ENCODE measurements at places on chromosomes 1 and 21.

DNA sequence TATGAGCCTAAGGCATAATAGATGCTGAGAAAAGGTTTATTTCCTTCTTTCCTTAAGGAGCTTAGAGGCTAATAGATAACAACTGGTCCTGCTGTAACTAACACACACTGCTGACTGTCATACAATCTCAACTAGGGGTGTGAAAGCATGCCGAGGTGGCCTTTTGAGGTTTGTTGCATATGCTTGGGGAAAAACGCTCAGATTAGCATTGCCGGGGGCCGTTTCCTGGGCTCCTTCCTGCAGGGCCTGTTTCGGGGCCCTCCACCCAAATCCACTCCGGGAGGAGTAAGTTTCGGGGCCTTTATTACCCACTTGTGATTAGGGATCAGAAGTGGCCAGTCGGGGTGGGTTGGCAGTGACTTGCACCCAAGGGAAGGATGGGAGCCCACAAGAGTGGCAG is 27.2 kb upstream of the RCSD1 start:
- DNase-seq = no peak

DNA sequence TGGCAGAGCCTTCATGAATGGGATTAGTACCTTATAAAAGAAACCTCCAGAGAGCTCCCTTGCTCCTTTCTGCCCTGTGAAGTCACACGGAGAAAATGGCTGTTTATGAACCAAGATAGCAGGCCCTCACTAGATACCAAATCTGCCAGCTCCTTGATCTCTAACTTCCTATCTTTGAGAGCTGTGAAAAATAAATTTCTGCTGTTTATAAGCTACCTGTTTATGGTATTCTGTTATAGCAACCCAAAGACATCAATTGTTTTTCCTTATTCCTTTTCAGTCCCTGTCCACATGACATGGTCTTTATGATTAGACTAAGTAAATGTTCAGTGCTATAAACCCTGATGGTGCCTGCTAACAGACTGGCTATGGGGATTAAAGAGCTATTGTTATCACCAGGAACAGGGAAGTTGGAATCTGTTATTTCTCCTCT is 9.7 kb upstream of the STIL start:
- no peak for DNase-seq

GRCh38 chr1:160978510-160978927 is 23.9 kb upstream of the ITLN2 start:
- DNase-seq = no peak

DNA sequence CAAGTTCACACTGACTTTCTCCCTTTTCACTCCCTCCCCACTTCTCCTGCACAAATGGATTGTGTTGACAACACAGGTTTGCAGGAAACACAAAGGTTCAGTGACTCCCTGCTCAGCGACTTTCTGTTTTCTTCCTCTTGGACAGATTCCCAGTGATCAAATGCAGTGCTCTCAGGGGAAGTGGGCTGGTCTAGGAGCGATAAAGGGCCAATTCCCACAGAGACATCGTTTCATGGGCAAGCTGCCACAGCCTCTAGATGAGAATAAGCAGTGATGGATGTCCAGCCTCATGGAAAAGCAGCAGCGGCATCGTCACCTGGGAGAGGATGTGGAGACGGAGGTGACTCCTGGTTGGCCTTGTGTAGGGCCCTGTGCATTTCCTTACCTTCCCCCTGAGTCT is 30.6 kb downstream of the FYB2 start:
- DNase-seq = no peak

DNA sequence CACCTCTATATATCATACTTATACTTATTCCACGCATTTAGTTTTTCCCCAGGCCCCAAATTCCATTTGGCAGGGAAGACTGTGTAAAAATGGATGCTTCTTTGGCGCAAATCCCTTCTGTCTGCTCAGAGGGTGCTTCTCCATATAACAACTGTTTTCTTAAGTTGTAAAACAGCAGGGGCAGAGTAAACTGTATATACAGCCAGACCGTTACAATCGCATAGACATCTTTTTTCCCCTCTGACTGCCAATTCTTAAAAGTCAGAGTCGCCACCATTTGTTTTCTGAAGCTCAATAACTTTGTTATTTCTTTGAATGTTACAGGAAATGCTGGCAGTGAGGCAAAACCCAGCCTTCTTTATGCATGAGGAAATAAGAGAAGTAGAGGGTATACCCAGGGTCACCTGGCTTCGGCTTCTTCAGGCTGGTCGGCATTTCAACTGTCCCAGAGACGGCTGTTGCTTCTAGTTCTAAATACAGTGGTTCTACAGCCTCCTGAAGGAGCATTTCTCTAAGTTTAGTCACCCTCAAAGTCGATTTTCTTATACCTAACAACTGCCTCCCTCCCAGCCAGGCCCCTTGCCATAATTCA is 188.4 kb downstream of the CLIC6 start:
- DNase-seq = no peak

DNA sequence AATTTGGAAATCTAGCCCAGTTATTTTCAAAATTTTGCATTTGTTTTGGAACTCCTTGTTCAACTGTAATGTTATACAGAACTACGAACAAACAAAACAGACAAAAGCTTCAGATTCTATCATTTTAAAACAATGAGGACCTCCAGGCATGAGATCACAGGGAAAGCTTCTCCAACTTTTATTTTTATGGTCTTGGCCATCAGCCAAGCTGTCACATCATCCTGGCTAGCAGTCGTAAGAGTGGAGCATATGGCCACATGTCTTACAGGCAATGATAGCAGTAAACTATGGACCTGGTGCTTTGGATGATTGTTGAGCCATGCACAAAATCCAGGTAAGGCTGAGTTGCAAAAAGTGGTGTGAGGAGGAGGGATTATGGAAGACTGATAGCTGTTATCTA is 299.6 kb downstream of the LMX1A start:
- no peak for DNase-seq
